ELR (cell line): ENCODE measurements at places on chromosomes 5 and 9.

- DNase-seq: no peak
These were observed 140.7 kb upstream of the GPR151 start for GRCh38 chr5:146656703-146657102.

DNA sequence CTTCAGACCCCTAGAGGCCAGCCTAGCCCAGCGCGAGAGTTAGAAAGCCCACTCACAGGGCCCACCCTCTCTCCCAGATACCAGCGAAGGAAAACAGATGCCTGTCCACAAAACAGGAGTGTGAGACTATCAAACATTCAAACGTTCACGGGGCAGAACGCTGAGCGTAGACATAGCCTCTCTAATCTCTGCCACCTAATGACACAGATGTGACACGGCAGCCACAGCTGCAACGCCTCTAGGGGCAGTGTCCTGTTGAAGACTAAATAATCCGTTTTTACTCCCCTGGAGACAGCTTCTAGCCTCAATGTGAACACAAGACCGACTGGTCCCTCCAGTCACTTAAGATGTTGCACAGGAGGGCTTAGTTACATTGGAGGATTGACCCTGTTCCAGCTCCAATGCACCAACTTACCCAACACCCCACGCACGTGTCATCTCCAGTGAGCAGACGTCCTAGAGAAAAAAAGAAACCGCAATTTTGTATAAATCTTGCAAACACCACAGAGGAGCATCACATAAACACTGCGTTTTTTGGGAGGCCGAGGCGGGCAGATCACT, 14.3 kb downstream of the DIPK1B start:
- peak; percentile 66 for DNase-seq

- DNase-seq: no peak
These were observed 59.9 kb upstream of the ZFR start for GRCh38 chr5:32504329-32504988.

DNA sequence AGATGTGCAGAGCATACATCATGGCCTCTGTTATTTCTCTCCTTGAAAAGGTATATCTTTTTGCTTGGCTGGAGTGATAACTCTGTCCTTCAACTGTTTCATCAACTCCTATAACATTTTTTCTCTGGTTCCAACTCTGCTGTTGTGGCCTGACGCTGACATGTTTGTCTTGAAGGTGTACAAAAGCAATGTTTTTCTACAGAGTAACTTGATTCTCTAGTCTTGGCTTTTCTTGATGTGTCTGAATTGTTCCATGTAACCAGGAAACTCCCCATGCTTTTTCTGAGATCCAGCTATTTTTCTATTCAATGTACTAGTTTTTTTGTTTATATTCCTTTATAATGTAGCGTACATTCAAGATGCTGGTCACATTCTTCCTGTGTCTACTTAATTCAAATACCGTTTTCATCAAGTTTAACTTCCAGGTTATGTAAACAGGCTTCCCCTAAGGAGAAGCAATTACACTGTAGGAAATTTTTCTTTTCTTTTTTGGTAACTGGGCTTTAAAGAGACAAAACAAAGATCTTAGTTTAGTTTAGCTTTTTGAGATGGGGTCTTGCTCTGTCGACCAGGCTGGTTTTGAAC, 6.7 kb upstream of the CPLANE1 start:
- DNase-seq: no peak

DNA sequence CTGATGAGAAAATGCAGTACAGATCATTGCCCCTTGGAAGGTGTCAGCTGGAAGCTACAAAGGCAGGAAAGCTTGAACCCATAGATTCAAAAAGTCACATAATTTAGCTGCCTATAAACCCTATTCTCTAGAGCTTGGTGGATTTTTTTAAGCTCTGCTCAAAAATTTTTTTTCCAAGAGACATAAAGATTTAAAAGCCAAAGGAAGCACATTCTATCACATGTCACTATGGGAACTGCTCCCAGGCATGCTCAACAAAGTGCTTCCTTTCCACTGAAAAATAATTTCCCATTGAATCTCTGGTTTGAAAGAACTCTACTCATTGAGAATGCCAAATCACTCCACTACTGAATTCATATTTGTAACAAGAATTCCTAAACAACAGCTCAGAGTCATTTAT, 419.8 kb downstream of the CETN3 start:
- no peak for DNase-seq

DNA sequence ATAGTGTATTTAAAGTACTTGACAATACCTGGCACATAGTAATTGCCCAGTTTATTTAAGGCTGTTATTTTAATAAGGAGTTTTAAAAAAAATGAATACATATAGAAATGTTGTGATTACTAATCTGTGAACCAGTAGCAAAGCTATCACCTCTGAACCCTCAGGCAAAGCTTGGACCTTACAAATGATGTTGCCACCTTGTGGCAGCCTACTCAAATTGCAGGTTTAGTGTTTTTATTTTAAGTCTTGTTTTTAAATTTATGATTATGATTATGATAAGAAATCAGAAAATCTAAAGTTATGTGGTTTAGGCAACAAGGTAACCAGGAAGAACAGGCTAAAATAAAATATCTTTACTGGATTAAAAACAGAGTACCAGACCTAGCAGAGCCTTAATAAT, 35.8 kb downstream of the PPARGC1B start:
- peak; percentile 43 for DNase-seq

GRCh38 chr9:132283863-132284262, 70.9 kb downstream of the SETX start:
- DNase-seq: peak; percentile 64

DNA sequence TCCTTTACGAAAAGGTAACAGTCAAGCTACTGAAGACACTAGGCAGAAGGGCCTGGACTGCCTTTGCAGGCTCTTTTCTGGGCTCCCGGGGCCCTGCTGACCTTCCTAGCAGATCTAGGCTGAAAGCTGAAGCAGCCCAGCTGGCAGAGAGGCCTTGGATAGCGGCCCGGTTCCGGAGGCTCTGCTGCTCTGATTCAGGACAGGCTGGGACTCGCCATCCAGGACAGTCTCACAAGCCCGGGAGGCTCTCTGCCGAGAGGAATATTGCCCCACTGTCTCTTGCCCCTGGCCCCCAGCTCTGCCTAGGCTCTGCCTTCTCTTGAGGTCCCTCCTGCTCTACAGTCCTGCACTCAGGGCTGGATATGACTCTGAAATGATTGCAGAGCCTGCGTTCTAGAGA, 67.8 kb downstream of the PSD2 start:
- DNase-seq: no peak

GRCh38 chr9:130275156-130275555, 9.6 kb downstream of the HMCN2 start:
- no peak for DNase-seq

GRCh38 chr5:52989781-52990527, 802 bp downstream of the ITGA2 start:
- DNase-seq: peak; percentile 69

- no peak for DNase-seq
These were observed 423.0 kb upstream of the CD180 start for GRCh38 chr5:67619636-67620035.

- DNase-seq: peak; percentile 72
These were observed 323.7 kb downstream of the ADAMTS6 start for GRCh38 chr5:65157906-65158603.

- no peak for DNase-seq
These were observed 9.4 kb downstream of the APTX start for GRCh38 chr9:32991897-32992594.

GRCh38 chr9:20804489-20805250, 120.6 kb downstream of the FOCAD start:
- DNase-seq: no peak

DNA sequence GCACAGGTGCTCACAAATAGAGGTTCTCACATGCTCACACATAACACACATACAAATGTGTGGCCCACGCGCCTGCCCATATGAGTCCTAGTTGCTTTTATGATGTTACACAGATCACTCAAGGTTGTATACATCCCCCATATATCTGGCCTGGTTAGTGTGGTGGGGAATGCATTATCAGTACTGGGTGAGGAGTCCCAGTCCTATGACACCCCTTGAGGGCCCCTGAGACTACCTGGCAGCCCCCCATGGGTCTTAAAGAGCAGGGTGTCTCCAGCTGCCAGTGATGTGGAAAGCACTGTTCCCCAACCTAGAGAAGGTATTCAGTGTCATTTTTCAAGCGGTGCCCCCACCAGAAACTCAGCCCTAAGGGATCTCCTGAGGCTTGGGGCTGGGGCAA, 2.8 kb upstream of the HAND1 start:
- DNase-seq: no peak

- DNase-seq: no peak
These were observed 6.2 kb downstream of the GNPDA1 start for GRCh38 chr5:142006363-142007236.

DNA sequence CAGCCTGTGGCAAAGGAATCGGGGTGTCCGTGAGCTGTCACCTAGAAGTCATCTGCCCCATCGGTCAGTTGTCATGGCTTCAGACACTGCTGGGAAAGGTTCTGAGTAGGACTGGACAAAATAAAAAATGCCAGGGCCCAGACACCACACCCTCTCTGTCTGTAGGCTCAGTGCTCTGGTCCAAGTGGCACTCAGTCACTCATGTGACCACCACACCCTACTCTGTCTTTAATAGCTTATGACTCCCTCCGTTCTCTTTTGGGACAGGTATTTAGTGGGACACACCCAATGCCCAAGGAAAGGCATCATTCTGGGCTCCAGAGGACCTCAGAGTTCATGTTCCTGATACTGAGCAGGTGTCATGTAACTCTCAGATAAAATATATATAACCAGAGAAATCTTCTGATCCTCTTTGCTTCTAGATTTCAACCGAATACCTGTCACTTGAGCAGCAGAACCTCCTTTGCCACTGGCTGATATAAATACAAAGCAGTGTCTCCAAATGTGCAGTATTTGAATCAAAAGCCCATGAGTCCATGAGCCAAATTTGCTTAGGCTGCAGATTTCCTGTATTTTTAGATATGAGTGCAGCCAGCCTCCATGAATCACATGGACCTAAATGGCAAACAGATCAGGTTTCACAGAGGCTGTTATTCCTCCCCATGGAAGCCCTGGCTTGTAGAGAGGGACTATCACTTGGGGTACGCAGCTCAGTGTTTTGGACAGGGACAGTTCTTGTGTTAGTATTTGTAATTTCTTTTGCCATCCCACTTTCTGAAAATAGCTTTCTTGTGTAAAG, 272.0 kb downstream of the ARHGAP26 start:
- DNase-seq: no peak
